Uterus (tissue), 4 donors: ENCODE measurements at places on chromosomes 3 and 15.

- no peak for DNase-seq
Measured at GRCh38 chr15:69916169-69916785, 181.4 kb downstream of the TLE3 start.

- DNase-seq = no peak
Measured at GRCh38 chr3:124586126-124587052, 143.9 kb upstream of the UMPS start.

GRCh38 chr15:63345391-63345752, 36.3 kb downstream of the CA12 start:
- DNase-seq = no peak

GRCh38 chr15:40493089-40493840, 22.5 kb downstream of the CHST14 start:
- no peak for DNase-seq
